ENCODE measurements at places on chromosomes 13 and 19. TPM values are rescaled to one million over a fixed set of nuclear protein-coding genes. Genes with fewer than 3 reads are reported as not detected.

DNA sequence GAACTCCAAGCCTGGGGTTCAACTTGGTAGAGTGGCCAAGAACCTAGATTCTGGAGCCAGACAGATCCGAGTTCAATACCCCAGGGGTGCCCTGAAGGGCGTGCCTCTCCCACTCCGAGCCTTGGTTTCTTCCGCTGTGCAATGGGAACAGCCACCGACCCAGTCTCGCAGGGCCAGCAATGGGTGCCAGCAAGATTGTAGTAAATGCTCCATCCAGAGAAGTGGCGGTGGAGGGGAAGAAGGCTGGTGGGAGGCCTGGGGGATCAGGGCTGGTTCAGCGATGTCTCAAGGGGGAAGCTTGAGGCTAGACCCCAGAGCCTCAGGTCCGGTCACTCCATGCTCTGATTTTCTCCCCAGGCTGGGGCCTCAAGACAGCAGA lies 4.5 kb downstream of the WIZ start:
- no peak for DNase-seq

Gene NLRP11
- total RNA-seq, result not detected

Gene ZNF737
- total RNA-seq, result 18.9 TPM

Gene WDR88
- total RNA-seq, result not detected
